Activated CD8-positive, alpha-beta T cell treated with anti-CD3 and anti-CD28 coated beads, Interleukin-2, amount 10 ng/mL, durations not matched to agents 7 days and 5 days (primary cell): ENCODE measurements at places on chromosomes 16 and 17. TPM values are rescaled to one million over a fixed set of nuclear protein-coding genes. Genes with fewer than 3 reads are reported as not detected.

GRCh38 chr17:8013731-8014557 is 11.5 kb downstream of the GUCY2D start:
- H3K36me3 ChIP-seq = no peaks in the 10 kb centered on the region
- no peak overlapping the region for H3K4me3 ChIP-seq
- peaks cover 27% of the 10 kb centered on the region for H3K27me3 ChIP-seq
- H3K4me1 ChIP-seq = peaks cover 18% of the 10 kb centered on the region

The TNFRSF17 gene
- not detected for total RNA-seq

DNA sequence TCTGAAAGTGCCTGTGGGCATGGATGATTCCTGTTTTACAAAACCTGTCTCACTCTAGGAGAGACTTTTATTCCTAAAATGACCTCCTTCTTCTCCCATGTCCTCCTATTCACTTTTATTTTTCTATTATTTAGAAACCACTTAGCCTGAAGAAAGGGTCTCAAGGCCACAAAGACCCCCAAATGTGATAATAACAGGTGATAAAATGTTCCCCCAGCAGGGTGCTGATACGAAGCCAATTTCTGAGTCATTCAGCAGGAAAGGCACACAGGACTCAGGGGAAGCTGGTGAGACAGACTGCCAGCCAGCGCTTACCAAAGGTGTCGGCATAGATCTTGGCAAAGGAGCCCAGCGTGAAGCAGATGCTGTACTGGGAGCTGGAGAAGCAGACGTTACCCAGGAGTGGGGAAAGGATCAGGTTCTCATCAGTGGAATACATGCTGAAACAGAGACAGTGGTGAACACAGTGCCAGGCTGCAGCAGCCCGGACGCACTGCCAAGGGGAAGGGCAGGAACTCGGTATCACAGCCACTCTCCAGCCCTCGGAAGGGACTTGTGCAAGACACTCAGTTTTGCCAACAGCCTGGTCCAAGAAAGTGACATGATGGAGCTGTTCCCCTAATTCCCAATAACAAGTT is 24.6 kb downstream of the HIGD1B start:
- no peak overlapping the region for H3K4me3 ChIP-seq
- no peak for DNase-seq
- H3K36me3 ChIP-seq = peaks cover 43% of the 10 kb centered on the region
- no peak overlapping the region for H3K27ac ChIP-seq
- H3K4me1 ChIP-seq = no peaks in the 10 kb centered on the region
- H3K27me3 ChIP-seq = no peaks in the 10 kb centered on the region

DNA sequence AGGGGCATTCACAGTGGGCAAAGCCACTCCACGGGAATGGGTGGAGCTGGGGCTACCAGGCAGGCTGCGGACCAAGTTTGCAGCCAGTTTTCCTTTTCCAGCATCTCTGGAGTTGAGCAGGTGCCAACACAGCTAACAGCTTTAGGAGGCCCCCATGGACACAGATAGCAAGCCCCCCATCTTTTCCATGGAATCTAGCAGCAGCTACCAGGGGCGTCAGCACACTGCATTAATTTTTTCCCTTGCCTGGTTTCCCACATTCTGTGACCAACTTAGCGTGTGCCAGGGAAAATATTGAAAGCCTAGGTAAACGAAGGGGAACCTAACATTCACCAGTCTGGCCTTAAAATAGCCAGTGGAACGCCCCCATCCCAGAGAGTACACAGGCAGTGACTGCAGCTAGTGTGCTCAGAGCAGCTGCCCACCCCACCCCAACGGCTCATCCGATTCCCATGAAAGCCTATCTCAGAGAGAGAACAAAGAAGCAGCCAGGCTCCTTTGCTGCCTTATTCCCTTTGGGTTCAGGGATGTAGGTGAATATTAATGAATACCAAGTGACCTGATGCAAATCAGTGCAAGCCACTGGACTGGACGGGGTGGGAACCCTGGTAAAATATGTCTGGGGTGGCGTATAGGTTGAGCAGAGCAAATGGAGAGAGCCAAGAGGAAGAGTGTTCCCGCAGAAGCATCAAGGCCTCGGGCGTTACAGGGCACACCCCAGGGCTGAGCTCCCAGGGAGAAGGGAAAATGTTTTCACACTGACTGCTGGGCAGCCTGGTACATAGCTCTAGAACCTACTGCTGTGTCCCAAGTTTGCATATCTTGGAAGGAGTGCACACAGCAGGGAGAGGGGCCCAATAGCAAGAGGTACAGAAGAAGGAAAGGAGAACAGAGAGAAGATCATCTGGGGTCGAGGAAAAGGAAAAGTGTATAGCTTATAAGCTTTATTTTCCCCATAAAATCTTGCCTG is 73.9 kb upstream of the SOX9 start:
- H3K27me3 ChIP-seq = no peaks in the 10 kb centered on the region
- no peaks in the 10 kb centered on the region for H3K36me3 ChIP-seq
- no peaks in the 10 kb centered on the region for H3K4me1 ChIP-seq
- H3K4me3 ChIP-seq = no peak overlapping the region

GRCh38 chr17:74161503-74161875 is 42.0 kb upstream of the RPL38 start:
- H3K4me1 ChIP-seq = no peaks in the 10 kb centered on the region
- no peaks in the 10 kb centered on the region for H3K36me3 ChIP-seq
- no peaks in the 10 kb centered on the region for H3K27me3 ChIP-seq
- H3K4me3 ChIP-seq = no peak overlapping the region
- DNase-seq = no peak
- H3K27ac ChIP-seq = no peak overlapping the region

DNA sequence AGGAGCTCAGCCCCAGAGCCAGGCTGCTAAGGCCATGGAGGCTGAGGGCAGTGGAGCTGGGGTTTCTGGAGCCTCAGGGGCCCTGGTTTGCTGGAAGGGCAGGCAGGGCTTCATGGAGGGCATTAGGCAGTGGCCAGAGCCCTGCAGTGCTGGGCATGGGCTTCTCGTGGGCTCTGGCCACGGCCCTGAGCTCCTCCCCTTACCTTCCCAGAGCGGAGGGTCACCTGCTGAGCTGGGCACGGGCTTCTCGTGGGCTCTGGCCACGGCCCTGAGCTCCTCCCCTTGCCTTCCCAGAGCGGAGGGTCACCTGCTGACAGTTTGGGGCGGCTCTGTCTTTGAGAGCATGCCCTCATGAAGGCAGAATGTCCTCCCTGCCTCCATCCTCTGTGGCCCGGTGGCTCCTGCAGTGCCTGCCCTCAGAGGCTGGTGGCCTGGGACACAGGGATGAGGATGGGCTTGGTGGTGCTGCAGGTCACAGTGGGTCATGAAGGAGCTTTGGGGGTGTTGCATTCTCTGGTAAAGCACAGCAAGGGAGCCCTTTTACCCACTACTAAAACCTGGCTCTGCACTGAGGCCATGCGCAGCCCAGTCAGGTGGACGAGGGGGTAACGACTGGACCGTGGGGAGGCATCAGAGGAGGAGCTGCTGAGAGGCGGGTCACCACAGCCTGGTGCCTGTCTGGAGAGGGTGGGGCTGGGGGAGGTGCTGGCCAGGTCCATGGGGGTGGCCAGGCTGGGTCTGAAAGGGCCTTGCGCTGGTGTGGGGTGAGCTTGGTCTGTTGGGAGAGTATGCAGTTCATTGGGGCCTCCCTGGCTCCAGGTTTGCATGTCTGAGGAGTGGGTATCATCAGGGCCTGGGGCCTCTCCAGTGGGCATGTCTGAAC is 2.9 kb upstream of the RNPS1 start:
- no peak overlapping the region for H3K4me3 ChIP-seq
- H3K27me3 ChIP-seq = no peaks in the 10 kb centered on the region
- peaks cover 16% of the 10 kb centered on the region for H3K36me3 ChIP-seq
- DNase-seq = no peak

The TLCD1 gene
- 3.0 TPM for total RNA-seq

DNA sequence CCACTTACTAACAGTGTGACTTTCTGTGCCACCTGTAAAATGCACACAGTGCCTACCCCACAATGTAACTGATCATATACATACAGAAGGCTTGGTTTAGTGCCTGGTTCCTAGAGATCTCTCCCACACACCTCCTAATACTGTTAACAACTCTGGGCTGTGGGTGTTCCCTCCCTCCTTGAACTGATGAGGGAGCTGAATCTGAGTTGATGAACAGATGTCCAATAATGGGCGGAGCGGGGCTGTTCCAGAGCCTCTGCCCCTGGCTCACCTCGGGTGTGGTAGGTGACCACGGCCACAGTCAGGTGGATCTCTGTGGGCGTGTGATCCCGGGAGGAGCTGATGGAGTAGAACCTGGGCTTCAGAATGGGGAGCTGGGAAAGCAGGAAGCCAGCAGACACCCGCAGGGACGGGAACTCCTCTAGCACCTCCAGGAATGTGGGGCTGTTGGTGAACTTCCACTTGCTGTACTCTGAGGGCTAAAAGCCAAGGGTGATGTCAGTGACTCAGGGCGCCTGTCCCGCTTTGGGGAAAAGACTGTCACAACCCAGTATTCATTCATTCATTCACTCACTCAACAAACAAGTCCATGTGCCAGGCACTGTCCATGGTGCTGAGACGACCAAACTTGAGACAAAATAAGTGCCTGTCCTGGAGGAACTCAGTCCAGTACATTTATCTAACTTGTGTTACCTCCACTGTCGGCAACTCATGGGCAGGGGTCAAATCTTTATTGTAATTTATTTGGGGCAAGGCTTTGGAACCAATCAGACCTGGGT is 37.6 kb downstream of the NOS2 start:
- H3K4me3 ChIP-seq = no peak overlapping the region
- H3K27ac ChIP-seq = no peak overlapping the region
- no peaks in the 10 kb centered on the region for H3K4me1 ChIP-seq
- DNase-seq = peak; percentile 49
- H3K36me3 ChIP-seq = no peaks in the 10 kb centered on the region
- no peaks in the 10 kb centered on the region for H3K27me3 ChIP-seq

DNA sequence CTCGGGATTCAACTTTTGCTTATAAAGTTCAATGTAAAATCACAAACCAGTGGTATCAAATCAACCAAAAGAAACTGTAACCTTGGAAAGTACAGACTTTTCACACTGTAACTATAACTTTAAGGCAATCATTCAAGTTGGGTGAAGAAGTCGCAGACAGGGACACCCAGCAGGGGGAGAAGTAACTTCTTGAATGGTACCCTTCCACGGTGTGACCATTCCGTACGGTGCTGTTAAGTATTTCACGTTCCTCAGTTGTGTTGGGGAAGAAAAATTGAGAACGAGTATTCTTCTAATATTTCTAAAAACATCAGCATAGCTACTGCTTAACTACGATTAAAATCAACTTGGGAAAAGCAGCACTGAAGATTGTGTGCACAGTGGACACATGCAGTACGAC is 55.8 kb downstream of the MYH10 start:
- no peaks in the 10 kb centered on the region for H3K27me3 ChIP-seq
- no peak for DNase-seq
- peaks cover 2% of the 10 kb centered on the region for H3K4me1 ChIP-seq
- no peak overlapping the region for H3K27ac ChIP-seq
- H3K36me3 ChIP-seq = no peaks in the 10 kb centered on the region

DNA sequence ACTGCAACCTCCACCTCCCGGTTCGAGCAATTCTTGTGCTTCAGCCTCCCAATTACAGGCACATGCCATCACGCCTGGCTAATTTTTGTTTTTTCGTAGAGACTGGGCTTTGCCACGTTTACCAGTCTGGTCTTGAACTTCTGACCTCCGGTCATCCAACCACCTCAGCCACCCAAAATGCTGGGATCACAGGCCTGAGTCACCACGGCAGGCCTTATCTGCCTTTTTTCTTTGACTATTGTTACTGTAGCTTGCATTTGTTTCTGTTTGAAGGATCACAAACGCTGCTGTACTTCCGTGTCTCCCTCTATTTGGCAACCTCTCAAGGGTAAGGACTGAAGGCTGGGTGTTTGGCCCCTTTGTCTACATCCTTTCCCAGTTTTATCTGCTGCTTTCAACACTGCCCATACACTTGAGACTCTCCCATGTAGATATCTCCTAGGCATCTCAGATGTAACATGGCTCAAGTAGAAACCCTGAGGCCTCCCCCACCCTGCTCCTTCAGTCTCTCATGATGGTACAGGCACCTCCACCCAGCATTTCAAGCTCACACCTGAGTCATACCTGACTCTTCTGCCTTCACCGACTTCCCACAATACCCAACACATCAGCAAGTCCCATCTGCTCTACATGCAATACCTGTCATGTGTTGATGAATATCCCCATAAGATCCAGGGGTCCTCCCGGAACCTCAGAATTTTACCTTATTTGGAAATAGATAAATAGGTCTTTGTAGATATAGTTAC is 219.0 kb downstream of the CPPED1 start:
- H3K4me1 ChIP-seq = no peaks in the 10 kb centered on the region
- H3K27me3 ChIP-seq = peaks cover 2% of the 10 kb centered on the region
- no peak overlapping the region for H3K4me3 ChIP-seq

The GPR139 gene
- not detected for total RNA-seq

The SLC5A10 gene
- total RNA-seq = not detected

DNA sequence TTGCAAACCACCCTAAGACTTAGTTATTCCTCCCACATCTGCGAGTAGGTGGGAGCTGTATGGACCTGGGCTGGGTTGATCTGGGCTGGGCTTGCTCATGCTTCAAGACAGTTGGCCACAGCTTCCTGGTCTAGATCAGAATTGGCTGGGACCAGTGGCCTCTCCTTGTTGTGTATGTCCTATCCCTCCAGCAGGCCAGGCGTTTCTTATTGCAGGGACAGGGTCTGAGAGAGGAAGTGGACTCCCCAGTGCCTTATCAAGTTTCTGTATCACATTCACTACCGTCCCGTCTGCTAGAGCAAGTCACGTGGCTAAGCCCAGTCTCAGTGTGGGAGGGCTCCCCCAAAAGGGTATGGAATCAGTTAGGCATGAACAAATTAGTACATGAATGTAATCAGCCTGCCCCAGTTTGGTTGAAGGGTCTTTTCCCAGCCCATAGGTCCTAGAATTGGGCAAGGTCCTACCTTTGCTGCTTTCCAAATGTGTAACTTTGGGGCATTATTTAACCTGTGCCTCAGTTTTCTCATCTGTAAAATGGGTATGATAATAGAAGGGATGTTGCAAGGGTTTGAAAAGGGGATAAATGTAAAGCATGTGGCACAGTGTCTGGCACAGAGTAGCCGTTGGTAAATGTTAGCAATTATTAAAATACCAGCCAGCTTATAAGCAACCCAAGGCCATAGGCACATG is 36.0 kb downstream of the NKD1 start:
- H3K4me1 ChIP-seq = peaks cover 11% of the 10 kb centered on the region
- no peak overlapping the region for H3K4me3 ChIP-seq
- H3K27ac ChIP-seq = no peak overlapping the region
- H3K36me3 ChIP-seq = no peaks in the 10 kb centered on the region

DNA sequence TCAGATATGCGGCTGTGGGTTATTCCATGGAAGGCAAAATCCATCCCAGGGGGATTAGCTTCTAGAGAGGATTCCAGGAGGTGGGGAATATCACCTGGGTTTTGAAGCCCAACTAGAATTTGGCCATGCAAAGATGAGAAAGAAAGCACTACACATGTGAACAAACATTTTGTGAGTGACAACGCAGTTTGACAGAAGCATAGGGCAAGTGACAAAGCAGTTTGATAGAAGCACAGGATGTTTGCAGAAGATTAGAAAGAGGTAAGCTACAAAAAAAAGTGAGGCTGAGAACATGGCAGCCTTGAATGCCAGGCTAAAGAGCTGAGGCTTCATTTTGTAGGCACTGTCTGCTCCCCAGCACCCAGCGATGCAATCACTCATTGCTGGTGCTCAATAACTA is 12.3 kb upstream of the KRT38 start:
- peaks cover 8% of the 10 kb centered on the region for H3K27me3 ChIP-seq
- DNase-seq = no peak
- H3K36me3 ChIP-seq = no peaks in the 10 kb centered on the region
- no peak overlapping the region for H3K4me3 ChIP-seq
- no peaks in the 10 kb centered on the region for H3K4me1 ChIP-seq
